ENCODE measurements at places on chromosomes 2 and 18.

GRCh38 chr2:34096562-34097171 is 497.6 kb upstream of the FAM98A start:
- DNase-seq, result peak; percentile 45

DNA sequence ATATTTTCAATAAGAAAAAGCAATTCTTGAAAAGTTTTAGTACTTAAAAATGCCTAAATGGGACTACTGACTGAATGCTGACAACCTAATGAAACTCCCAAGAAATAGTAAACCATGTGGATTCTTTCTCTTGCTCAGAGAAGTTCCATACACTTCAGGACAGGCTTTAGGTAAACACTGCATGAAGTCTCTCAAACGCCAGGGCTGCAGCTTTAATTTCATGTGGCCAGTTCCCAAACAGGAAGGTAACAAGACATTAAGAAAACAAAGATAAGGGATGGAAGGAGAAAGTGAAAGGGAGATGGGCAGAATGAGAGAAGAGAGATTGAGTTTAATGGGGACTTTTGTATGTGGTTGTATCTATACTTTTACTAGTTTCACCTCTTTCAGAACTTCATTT is 734.7 kb upstream of the PKDCC start:
- no peak for DNase-seq

- no peak for DNase-seq
These were observed 26.2 kb downstream of the ATAD2B start for GRCh38 chr2:23900541-23901322.

DNA sequence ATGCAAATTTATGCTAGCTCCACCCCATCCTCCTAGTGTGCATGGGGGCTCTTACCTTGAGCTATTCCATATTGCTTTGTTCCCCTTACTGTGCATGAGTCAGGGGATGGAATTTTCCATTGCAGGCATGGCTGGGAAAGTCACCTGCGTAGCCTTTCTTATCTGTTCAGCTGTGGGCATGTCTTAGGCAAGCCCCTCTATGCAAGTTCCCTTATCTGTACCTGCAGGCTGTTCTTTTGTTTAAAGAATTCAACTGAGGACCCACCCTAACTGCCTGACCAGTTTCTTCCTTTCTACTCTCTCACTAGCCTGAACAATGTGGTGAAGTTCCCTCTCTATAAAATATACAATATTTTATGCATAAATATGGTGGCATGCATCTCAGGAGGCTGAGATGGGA is 54.2 kb upstream of the CDCA7 start:
- no peak for DNase-seq

GRCh38 chr2:195984923-195985726 is 83.5 kb downstream of the DNAH7 start:
- DNase-seq, result no peak

DNA sequence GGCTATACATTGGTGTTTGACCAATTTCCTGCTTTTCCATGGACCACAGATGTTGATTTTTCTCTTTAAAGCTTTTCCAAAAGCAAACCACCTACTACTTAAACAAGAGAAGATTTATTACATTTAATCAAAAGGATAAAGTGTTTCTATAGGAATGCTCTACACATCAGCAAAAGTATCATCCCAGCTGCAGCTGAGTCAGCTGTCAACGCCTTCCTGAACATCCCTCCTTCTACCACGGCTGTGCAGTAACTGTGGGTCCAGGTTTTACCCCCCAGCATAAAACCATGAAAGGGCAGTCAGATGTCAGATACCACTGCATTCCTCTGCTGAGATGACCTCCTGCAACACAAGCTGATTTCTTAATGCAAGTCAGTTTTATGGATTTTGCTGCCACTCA is 524.5 kb upstream of the MEX3C start:
- DNase-seq, result no peak

DNA sequence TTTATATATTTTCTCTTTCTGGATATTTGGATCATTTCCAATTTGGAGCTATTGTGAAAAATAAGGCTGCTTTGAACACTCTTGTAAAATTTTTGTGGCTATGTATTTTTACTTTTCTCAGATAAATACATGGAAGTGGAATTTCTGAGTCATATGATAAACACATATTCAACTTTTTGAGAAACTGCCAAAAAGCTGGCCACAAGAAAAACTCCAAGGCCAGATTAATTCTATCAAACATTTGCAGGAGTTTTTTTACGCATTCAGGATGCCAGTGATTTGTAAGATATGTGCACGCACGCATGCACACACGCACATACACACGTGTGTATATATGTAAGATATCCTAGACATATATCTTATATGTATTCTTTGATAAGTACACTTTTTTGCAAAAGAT is 477.5 kb upstream of the SPHKAP start:
- DNase-seq, result no peak

DNA sequence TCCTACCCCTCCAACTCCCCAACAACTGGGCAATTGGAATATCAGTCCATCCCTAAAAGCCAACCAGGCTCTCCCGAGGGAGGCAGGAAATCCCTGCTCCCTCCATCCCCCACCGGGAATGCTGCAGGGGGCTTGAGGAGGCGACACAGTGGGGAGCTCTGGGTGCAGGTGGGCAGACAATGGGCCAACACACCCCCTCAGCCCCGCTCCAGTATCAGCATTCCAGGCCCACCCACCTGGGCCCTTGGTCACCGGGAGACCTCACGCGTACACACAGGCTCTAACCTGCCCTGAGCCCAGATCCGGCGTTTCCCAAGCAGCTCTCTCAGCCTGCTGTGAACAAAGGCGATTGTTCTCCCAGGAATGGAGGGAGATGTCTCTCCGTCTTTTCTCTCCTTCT is 37.6 kb upstream of the FZD7 start:
- DNase-seq, result no peak

DNA sequence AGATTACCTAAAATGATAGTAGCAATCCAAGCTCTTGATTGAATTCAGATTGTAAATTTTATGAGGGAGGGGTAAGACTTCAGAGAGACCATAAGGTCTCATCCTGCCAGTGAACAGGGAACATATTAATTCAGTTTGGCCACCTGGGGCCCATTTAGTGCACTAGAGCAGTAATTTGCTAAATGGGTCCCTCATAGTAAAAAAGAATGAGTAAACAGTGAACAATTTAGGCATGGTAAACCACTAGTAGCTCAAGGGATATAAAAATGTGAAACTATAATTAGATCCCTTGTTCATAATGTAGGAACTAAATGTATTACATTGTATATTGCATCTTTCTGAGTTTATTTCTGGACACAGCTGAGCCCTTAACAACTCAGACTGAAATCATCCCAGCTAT is 4.9 kb upstream of the PHLPP1 start:
- no peak for DNase-seq

DNA sequence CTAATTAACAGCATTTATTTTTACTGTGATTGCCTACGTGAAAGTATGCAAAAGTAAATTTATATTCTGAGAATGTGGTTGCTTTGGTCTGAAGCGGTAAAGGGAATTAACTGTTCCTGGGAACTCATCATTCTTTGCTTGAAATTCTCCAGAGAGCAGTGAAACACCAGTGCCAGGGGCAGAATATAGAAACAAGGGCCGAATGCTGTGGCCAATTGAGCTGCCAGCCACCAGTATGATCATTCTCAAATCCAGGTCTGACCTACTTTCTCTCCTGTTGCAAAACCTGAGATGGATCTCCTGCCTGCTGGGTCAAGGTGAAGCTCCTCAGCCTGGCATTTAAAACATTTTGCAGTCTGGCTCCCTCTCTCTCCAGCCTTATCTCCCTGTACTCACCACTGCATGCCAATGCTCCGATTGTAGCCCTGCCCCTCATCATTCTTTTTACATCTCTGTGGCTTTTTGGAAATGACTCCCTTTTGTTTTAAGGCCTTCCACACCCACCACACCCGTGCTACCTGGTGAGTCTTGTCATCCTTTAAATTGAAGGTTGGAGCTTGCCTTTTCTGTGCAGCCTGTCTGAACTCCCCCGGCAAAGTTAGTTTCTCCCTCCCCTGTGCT is 94.5 kb upstream of the TMEM178A start:
- no peak for DNase-seq

- no peak for DNase-seq
These were observed 198.7 kb downstream of the LTBP1 start for GRCh38 chr2:33145459-33145858.

- no peak for DNase-seq
These were observed 16.5 kb upstream of the TTC39C start for GRCh38 chr18:23998018-23998417.
